ENCODE measurements at places on chromosomes 4 and X. TPM values are rescaled to one million over a fixed set of nuclear protein-coding genes. Genes with fewer than 3 reads are reported as not detected.

Gene LGI2
- 0.53 TPM for total RNA-seq

DNA sequence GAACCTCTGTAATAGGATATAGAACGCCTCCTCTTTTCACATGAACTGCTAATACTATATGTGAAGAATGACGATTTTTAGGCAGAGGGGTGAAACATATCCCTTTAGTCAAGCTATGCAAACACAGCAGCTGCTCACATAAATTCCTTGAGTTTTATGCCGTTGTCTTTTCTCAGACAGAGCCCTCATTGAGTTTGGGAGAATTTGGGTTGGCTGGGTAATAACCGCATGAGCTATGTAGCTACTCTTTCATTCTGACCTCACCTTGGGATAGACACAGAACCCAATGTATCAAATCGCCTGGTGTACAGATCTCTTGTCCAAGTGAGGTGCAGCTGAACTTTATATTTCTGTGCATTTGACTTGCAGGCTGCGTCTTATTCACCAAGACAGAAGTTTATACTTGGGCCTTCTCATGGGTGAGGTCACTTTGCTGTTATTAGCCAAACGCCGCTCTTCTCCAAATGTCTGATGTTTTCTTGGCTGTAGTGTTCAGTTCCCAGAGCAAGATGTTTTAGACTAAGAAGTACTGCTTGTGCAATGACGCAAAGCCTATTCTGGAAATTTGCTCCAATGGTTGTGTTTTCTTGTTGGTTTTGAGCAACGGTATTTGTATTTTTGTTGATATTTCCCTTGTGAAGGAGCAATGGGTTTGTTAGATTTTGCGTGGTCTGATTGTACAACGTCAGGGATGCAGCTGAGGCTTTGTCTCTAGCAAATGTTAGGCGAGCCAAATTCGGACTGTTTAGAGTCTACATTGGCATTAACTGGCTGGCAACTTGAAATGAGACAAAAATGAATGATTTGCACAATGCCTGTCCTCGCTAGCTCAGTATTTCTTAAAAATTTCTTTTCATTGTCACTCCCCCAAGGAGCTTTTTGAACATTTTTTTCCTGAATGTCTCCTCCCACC is 11.2 kb upstream of the SPARCL1 start:
- DNase-seq, result peak; percentile 41

GRCh38 chr4:164572877-164573279 is 181.1 kb upstream of the SMIM31 start:
- no peak for DNase-seq

Gene ADRA2C
- 0.84 TPM for total RNA-seq

Gene AREG
- total RNA-seq, result 42.3 TPM
